Kidney epithelial cell (primary cell): ENCODE measurements at places on chromosomes 6 and 20.

- DNase-seq: no peak
These were observed 11.5 kb upstream of the SRF start for GRCh38 chr6:43159599-43159998.

GRCh38 chr20:48864738-48865318 is 37.0 kb upstream of the PREX1 start:
- no peak for DNase-seq

- no peak for DNase-seq
These were observed 3.4 kb downstream of the COL9A1 start for GRCh38 chr6:70299456-70299855.

DNA sequence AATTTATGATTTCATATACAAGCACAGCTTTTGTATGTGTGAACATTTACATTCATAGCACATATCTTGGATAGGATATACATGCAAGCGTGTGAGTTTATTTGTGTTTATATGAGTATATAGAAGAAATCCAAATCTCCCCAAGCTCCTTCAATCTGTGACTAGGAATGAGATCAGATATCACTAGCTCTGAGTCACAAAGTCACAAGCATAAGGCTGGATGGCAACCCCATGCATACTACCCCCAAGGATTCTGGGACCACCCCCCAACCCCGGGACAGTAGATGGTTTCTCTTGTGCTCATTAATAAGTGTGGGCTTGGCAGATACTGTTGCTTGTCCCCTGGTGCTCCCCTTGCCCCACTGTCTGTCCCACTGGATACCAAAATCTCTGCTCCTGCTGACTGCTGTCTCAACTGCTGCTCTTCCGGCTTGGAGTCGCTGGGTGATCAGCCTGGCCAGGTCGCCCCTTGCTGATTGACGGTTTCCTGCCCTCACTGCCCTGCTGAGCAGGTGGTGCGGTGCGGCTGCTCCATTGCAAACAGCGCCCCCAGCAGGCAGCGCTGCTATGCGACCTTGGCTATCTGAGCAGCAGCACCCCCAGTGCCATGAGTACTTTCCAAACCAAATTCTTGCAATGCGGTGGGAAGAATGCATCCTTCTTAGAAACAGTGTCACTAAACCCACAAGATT is 279.4 kb downstream of the CD83 start:
- DNase-seq: peak; percentile 21

DNA sequence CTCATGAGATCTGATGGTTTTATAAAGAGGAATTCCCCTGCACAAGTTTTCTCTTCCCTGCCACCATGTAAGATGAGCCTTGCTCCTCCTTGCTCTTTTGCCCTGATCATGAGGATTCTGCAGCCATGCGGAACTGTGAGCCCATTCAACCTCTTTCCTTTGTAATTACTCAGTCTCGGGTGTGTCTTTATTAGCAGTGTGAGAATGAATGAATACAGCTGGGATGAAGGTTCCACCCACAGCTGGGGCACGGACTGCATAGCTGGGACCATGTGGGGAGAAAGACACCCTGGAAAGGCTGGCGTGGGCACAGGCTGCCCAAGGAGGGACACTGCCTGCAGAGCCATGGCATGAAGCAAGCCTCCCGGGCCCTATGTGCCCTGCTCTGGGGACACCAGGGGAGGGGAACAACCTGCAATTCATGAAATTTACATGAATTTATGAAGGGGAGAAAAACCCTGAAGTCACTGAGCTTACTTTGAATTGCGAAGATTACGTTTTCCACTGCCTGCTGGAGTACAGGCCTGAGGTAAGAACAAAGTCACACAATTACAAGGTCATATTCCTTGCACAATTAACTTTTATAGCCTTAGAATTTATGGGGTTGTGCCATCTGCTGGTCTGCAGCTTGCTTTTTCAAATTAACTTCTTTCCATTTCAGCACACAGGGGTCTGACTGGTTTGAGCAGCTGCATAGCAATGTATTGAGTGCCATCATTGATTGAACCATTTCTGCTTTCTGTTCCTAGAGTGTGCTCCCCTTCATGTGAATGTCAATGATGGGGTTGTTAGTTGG is 46.2 kb downstream of the SLC22A1 start:
- peak; percentile 63 for DNase-seq

- no peak for DNase-seq
These were observed 96.3 kb upstream of the NEDD9 start for GRCh38 chr6:11328613-11329247.

- DNase-seq: no peak
These were observed 17.9 kb upstream of the RUNX2 start for GRCh38 chr6:45310118-45310788.

GRCh38 chr20:61719691-61720347 is 345.9 kb downstream of the TAF4 start:
- no peak for DNase-seq

- no peak for DNase-seq
These were observed 75.6 kb upstream of the RNF24 start for GRCh38 chr20:4090756-4091489.

GRCh38 chr6:75307364-75308004 is 22.9 kb upstream of the TMEM30A start:
- no peak for DNase-seq

DNA sequence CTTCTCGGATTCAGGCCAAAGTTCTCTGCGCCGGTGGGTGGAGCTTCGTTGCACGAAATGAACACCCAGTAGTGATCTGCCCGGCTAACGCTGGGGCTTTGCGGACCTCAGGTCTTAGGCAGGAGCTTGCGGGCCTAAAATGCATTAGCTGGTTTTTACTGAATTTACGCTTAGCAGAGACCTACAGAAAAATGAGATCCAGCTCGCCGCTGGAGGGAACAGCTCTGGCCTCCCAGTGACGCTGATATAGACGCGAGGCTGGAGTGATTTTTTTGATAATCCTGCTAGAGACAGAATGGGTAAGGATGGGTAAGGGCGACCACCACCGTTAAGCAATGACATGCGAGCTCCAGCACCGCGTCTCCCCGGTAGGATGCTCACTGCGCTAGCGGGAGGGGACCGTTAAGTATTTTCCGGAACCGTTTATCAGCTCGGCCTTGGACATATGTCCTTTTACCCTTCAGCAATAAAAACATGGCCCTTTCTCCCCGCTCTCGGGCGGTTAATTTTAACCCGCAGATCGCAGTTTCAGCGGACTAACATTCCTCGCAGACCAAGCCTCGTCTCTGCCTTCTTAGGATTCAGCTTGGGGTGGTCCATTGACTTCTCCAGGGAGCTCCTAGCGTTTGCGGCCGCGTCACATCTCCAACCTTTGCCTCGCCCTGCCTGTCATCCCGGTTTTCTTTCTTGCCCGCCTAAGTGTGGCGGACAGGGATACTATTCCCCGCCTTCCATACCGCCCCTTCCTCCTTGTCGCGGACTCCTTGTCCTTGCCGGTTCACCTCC is 109.3 kb downstream of the GPX5 start:
- DNase-seq: no peak

GRCh38 chr20:61891916-61892649 is 173.6 kb downstream of the TAF4 start:
- no peak for DNase-seq

DNA sequence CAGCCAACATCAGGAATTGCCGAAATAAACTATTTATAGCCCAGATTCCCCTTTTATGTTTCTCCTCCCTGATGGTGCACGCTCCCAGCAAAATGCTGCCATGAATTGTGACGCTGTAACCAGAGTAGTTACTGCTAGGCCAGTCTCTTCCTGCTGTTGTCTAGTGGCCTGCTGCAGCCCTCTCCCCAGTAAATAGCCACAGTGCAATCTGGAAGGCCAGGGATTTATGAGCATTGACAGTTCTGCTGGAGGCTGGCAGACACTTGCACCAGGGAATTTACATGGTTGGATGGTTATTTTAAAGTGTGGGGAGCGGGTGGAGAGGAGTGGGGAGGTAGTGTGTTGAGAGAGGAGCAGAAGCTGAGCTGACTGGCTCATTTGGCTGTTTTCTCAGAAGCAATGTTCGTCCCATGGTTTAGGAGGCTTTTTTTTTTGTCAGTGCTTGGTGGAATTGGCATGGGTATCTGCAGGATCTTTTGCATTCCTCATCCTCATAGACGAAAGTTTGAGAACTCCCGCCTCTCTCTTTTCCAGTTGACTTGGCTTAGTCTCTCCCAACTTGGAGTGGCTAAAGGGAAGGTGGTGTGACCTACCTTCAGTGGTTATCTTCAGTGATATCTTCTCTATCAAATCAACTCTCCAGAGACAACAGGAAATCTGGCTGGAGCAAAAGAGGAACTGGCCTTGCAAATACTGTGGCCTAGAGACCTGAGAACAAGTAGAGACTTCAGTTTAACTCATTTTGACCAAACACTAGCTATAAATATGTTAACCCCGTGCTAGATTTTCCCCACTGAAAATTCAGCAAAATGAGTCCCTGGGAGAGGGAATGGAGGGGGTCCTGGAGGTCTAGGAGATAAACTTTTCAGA is 99.3 kb upstream of the VSTM2L start:
- no peak for DNase-seq

- no peak for DNase-seq
These were observed 36.2 kb upstream of the ZMYND8 start for GRCh38 chr20:47392721-47393073.

GRCh38 chr6:44007818-44008621 is 119.2 kb downstream of the MRPL14 start:
- no peak for DNase-seq

GRCh38 chr20:46359233-46359751 is 47.1 kb downstream of the ELMO2 start:
- DNase-seq: no peak

GRCh38 chr6:36822506-36823269 is 16.6 kb downstream of the CPNE5 start:
- no peak for DNase-seq

GRCh38 chr6:136201732-136202131 is 48.4 kb downstream of the MTFR2 start:
- no peak for DNase-seq

- no peak for DNase-seq
These were observed 883 bp upstream of the DBNDD2 start for GRCh38 chr20:45407067-45407745.

- no peak for DNase-seq
These were observed 8.7 kb upstream of the SYNDIG1 start for GRCh38 chr20:24460712-24461111.

GRCh38 chr20:3672547-3673171 is 9.2 kb downstream of the ADAM33 start:
- DNase-seq: no peak

- DNase-seq: no peak
These were observed 45.9 kb upstream of the POU5F1 start for GRCh38 chr6:31216208-31216898.

- DNase-seq: no peak
These were observed at the start of gene PHF1 for GRCh38 chr6:33410711-33411631. Gene PHF1 (plus strand): TSS chr6:33411014. CDS start chr6:33412264, 1,250 bp downstream.

GRCh38 chr6:77650098-77650663 is 2.7 kb upstream of the MEI4 start:
- no peak for DNase-seq

GRCh38 chr20:62728028-62728780 is 19.6 kb downstream of the NTSR1 start:
- no peak for DNase-seq

GRCh38 chr6:91268941-91269340 is 682.1 kb upstream of the MAP3K7 start:
- no peak for DNase-seq

DNA sequence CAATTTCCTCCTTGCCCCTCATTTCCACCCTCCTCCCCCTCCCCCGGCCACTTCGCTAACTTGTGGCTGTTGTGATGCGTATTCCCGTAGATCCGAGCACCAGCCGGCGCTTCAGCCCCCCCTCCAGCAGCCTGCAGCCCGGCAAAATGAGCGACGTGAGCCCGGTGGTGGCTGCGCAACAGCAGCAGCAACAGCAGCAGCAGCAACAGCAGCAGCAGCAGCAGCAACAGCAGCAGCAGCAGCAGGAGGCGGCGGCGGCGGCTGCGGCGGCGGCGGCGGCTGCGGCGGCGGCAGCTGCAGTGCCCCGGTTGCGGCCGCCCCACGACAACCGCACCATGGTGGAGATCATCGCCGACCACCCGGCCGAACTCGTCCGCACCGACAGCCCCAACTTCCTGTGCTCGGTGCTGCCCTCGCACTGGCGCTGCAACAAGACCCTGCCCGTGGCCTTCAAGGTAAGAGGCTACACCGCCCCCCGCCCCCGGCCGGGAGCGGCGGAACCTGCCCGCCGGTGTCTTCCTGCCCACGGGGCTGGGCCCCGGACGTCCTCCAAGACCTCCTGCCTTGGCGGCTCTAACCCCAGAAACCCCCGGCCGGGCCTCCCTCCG is 44.9 kb upstream of the SUPT3H start:
- DNase-seq: no peak

- no peak for DNase-seq
These were observed 705.9 kb downstream of the PTPRT start for GRCh38 chr20:42483730-42484303.

GRCh38 chr6:139587469-139587868 is 213.0 kb upstream of the CITED2 start:
- DNase-seq: no peak

GRCh38 chr20:50308513-50309279 is 118.1 kb downstream of the CEBPB start:
- DNase-seq: peak; percentile 91

DNA sequence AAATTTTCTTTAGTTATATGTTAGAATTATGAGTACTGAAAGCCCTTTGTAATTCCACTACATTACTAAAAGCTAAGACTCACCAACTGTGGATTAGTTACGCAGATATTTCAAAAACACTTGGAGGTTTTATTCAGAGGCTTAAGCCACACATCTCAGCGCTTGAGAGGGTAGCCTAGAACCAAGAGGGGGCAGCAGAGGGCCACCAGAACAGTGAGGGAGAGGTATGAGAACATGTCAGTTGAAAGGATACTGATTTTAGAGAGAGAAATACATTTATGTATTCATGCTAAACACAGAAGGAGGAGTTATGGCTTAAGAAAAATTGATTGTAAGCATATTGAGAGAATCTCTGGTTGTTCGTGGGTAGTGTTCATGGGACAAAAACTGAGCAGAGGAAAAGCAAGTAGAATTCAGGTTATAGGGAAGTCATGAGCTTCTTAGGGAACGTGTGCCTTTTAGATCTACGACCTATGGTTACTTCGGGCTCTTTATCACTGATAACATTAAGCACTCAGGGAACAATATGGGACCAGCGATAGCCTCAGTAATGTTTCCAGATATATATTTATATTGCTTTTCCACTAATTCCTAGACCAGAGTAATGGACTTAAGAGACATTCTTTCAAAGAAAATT is 20.4 kb upstream of the SERINC1 start:
- peak; percentile 14 for DNase-seq

- DNase-seq: peak; percentile 99
These were observed 36.2 kb upstream of the DSP start for GRCh38 chr6:7505189-7505699.

DNA sequence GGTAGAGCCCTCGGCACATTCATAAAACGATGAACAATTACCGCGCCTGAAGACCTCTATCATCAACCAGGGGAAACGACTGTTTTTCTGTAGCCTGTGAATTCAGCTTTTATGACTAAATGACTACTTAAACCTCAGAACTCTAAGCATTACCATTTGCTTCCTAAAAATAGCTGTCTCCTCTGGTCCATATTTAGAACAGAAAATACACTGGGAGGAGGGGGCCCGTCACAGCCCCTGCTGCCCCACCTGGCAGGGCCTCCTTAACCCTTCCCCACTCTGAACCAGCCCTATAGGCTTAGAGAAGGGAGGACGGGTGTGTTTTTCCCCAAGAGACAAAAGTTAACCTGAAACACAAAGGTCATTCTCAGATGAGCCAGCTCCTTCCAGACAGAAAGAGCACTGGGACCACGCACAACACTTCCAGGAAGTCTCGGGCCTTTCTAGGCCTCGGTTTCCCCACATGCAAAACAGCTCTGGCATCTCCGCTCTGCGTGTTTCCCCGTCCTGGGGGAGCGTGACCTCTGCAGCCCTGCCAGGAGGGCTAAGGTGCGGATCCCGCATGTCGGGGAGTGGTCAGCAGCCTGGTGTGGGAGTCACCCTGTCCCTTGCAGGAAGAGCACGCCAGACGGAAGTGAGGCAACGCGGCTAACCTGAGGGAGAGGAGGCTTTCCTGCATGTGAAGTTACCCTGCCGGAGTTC is 193.9 kb downstream of the DLL1 start:
- DNase-seq: no peak
